Stimulated activated naive CD8-positive, alpha-beta T cell treated with anti-CD3 and anti-CD28 coated beads, Interleukin-15, amount 100 ng/mL, for 72 hours (primary cell): ENCODE measurements at places on chromosomes 7 and 10.

- DNase-seq = no peak
Observed at GRCh38 chr7:46003896-46004875, 83.1 kb upstream of the IGFBP3 start.

- no peak for DNase-seq
Observed at GRCh38 chr10:74957285-74957961, 131.0 kb downstream of the KAT6B start.

DNA sequence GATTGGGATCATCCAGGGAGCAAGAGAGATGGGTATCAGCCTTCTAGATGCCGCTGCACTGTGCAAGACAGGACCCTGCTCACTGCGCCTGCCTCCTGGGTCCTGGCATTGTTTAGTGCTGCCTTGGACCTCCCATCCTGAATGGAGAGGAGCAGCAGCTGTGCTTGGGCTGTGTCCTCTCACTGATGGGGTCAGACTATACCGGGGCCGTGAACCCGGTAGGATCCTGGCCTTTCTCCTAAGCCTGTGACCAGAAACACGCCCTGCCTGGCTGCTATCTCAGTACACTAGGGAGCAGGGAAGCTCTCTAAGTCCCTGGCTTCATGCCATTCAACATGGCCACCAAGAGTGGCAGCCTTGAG, 309.4 kb upstream of the ZNF32 start:
- no peak for DNase-seq

DNA sequence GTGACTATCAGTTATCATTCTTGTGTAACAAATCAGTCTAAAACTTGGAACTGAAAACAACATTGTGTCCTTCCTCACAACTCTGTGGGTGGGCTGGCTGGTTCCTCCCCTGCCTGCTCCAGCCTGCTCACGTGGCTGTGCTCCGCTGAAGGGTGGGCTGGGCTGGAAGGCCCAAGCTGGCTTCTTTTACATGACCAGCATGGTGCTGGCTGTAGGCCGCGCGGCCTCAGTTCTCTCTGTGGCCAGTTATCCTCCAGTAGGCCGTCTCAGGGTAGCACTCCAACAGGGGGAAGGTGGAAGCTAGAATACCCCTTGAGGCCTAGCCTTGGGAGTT, 11.3 kb downstream of the ADAMTS14 start:
- DNase-seq = no peak

DNA sequence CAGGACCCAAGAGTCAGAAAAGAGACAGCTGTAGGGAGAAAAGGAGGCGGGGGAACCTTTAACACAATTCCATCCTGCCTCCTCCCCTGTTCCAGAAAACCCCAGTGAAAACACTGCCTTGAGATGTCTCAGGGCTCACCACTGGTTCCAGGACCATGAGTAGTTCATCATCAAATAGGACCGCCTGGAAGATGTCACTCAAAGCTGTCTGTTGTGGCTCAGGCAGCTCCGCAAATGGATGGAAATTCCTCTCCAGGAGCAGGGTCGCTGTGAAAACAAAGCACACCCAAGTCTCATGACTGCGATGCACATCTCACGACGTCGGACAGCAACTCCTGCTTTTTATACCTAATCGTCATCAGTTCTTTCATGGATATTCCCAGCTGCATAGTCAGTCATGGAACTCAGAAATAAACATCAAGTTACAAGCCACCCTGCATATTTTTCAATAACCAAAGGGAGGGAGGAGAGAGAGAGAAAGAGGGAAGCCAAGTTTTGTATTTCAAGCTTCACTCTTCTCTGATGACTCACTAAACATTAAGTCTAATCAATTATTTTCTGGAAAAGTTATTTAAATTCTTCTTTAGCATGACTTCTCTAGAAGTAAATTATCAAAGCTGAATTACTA, 49.2 kb downstream of the GSDME start:
- no peak for DNase-seq

- DNase-seq = no peak
Observed at GRCh38 chr10:93742633-93743349, 14.9 kb upstream of the LGI1 start.

DNA sequence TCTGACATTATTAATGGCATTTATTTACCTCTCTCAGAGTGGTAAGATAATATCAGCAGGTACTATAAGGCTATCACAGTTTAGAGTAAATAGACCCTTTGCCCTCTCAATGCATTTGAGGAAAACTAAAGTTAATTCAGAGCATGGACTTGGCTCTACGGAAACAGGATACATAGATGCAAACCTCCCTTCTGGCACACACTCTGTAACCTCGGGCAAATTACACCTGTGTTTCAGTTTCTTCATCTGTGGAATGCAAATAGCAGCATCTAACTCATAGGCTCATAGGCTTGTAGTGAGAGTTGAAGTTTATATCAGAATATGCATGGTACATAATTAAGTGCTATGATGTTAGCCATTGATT, 5.6 kb downstream of the RAPGEF5 start:
- no peak for DNase-seq

GRCh38 chr10:3588816-3589215, 196.2 kb downstream of the KLF6 start:
- no peak for DNase-seq

DNA sequence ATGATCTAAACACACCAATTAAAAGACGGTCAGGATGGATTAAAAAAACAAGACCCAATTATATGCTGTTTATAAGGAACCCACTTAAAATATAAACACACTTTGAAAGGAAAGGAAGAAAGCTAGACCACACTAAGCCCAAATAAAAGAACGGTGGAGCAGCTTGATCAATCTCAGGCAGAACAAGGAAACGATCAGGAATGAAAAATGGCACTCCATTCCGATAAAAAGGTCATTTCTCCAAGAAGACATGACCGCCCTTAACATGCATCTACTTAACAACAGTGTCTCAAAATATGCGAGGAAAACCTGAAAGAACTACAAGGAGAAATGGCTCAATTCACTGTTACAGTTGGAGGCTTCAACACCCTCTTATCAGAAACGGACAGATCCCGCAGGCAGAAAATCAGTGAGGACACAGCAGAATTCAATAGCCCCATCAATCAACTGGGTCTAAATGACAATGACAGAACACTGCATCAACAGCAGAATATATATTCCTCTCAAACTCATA, 210.0 kb downstream of the MAD1L1 start:
- no peak for DNase-seq

- no peak for DNase-seq
Observed at GRCh38 chr7:129831424-129832058, 121.2 kb downstream of the UBE2H start.

DNA sequence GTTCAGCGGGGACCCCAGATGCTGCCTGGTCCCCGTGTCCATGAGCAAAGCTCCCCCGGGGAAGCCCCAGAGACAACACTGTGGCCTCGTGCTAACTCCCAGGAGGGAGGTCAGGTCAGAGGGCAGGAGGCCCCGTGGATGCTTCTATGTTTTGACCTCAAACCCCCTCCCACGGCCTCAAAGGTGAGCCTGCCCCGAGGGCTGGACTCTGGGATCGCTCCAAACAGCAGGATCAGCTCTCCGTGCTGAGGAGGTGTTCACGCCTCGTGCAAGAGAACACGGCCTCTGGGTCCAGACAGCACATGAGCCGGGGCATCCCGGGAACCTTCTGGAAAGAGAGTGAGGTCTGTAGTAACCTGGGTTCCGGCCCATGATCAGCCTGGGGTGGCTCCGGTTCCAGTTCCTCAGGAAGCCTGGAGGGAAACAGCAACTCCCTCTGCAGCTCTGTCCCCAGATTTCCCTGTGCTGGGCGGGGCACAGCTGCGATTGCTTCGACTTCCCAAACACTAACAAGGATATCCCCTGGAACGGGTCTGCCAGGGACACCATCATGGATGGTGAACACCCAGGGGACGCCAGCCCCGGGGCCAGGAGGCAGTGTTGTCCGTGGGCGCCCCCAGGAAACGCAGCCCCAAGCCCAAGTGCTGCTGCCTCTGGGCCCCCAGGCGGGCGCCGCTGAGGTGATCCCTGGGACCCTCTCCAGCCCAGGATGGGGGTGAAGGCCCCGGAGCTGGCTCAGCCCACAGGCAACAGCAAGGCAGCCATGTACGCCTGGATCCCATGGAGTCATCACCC, 18.0 kb upstream of the INPP5A start:
- DNase-seq = peak; percentile 6

GRCh38 chr10:65940816-65941662, 984.8 kb upstream of the LRRTM3 start:
- DNase-seq = no peak

DNA sequence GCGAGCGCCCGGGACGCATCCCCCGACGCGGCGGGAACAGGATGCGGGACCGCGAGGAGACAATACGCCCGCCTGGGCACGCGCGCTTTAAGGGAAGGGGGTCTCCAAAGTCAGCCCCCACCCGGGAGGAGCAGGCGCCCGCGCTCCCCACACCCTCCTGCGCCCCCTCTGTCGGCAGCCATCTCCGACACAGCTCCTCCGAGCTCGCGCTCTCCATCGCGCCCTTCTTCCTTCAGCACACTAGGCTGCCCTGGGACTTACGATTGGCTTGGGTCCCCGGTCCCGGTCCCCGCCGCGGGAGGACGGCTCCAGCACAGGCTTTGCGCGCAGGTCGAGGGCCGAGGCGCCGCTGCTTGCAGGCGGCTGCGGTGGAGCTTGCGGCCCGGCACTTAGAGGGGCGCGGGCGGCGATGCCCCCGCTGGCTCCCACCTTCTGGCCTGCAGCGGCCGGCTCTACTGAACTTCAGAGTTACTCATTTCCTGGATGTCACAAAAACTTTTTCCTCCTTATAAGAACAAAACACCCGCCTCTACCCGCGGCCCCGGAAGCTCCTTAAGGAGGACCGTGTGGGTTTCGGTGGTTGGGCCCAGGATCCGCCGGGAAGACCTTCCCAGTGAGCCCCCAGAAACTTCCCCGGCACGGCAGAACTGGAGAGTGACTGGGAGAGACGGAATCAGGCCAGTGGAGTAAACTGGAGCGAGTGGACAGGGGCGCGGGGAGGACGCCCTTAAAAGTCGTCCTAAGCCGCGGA, at the start of gene ITPRIP:
Gene ITPRIP, minus strand, starts transcription at position 481 of the 751 bp plus-strand sequence. CDS start 22,414 bp downstream, outside the sequence.
- DNase-seq = peak; percentile 79

GRCh38 chr7:94374721-94375566, 19.8 kb upstream of the COL1A2 start:
- no peak for DNase-seq

GRCh38 chr7:11589251-11589650, 242.7 kb downstream of the THSD7A start:
- DNase-seq = no peak
